ENCODE measurements at places on chromosomes 11 and 22.

DNA sequence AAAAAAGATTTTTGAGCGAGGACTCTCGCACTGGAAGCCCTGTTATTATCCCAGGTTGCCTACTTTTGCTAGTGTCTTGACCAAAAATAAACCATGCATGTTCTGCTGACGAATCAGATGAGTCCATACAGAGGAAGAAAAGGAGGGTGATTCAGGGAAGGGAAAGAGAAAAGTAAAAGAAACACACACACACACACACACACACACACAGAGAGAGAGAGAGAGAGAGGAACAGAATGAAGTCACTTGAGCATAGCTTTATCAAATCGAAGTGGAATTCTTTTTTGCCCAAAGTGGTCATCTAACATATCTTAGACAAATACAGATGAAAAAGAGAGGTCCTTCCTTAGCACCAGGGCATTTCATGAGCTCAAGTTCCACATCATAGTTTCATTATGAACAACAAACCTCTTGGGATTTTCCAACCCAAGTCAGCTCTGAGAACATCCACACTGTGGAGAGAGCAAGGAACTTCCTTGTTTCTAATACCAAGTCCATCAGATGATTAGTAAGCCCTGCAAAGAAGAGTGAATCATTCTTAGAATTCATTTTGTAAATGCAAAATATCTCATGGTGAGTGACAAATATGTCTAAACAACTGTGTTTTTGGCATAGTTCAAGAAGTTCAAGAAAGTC is 7.7 kb upstream of the MMP12 start:
- H3K27me3 ChIP-seq: peaks cover 2% of the 10 kb centered on the region
- H3K4me3 ChIP-seq: no peak overlapping the region
- DNase-seq: no peak
- no peak overlapping the region for H3K27ac ChIP-seq

DNA sequence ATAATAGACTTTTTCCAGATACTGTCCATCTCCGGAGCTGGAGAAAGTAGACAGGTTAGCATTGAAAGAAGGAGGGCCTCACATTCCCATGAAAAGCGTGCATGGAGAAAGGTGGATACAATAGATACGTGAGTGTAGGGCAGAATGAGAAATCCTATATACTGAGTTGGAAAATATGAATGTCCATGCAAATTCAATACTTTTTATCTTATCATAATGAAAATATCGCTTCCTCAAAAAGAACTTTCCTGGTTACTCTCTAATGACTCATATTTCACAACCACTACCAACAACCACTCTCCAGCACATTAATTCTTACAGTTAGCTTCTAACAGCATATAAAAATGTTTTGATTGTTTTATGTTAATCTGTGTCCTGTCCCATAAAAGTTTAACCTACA is 22.0 kb upstream of the MS4A6A start:
- peaks cover 2% of the 10 kb centered on the region for H3K27me3 ChIP-seq
- H3K27ac ChIP-seq: no peak overlapping the region
- DNase-seq: no peak
- no peaks in the 10 kb centered on the region for H3K4me1 ChIP-seq

- H3K36me3 ChIP-seq: peaks cover 38% of the 10 kb centered on the region
- peak overlapping the region; percentile 50 for H3K27ac ChIP-seq
- peaks cover 28% of the 10 kb centered on the region for H3K4me1 ChIP-seq
- H3K4me3 ChIP-seq: peak overlapping the region; percentile 79
- DNase-seq: no peak
- no peaks in the 10 kb centered on the region for H3K27me3 ChIP-seq
Observed at GRCh38 chr11:65854852-65855837, 2.8 kb downstream of the CFL1 start.

DNA sequence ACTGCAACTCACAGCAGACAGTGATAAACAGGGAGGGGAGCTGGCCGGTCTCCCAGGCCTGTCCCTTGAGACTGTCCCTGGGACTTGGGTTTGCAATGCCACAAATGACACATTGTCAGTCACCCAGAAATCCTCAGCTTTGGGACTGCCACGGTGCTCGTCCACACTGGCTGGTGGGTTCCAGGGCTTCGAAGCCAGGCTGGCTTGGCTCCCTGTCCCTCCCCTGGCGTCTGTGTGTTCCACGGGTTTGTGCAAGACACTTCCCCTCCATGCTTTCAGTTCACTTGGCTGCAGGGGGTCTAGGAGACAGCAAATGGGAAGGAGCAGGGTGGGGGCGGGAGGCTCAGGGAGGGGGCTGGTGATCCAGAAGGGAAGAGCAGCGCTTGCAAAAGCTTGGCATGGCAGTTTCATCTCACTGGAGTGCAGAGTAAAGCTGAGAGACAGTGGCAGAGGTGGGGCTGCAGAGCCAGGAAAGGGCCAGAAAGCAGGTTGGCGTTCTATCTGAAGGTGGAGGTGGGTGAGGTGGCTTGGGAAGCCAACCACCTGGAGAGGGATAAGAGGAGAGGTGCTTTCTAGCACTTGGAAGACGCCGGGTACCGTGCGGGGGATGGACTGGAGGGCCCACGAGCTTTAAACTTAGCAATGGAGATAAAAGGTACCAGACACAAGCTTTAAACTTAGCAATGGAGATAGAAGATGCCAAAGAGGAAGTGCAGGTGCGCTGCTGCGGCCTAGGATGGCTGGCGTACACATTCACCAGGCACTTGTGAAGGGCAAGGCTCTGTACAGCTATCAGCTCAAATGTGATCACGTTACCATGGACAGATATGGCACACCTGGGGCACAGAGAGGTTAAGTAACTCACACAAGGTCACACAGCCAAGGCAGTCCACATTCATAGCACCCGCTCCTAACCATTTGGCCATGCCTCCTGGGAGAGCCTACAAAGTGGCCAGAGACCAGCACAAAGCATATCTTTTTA is 86.4 kb upstream of the SHISAL1 start:
- no peak overlapping the region for H3K27ac ChIP-seq
- DNase-seq: peak; percentile 30
- no peak overlapping the region for H3K4me3 ChIP-seq
- peaks cover 28% of the 10 kb centered on the region for H3K27me3 ChIP-seq
